ENCODE measurements at places on chromosomes 5 and 9. TPM values are rescaled to one million over a fixed set of nuclear protein-coding genes. Genes with fewer than 3 reads are reported as not detected.

SPATA31C1 gene
- not detected for polyA plus RNA-seq

NRG2 gene
- 5.1 TPM for polyA plus RNA-seq

AQP7 gene
- 8.7 TPM for polyA plus RNA-seq

CCDC183 gene
- polyA plus RNA-seq, result 0.85 TPM

SPATA31D4 gene
- polyA plus RNA-seq, result not detected

CDC25C gene
- polyA plus RNA-seq, result 0.13 TPM

PCDHA6 gene
- 0.22 TPM for polyA plus RNA-seq

SPATA24 gene
- polyA plus RNA-seq, result 5.4 TPM

SLC23A1 gene
- not detected for polyA plus RNA-seq

SLC12A7 gene
- 23.8 TPM for polyA plus RNA-seq

MYMK gene
- not detected for polyA plus RNA-seq

FAM219A gene
- 20.8 TPM for polyA plus RNA-seq

TTC16 gene
- not detected for polyA plus RNA-seq

ABCA1 gene
- 14.2 TPM for polyA plus RNA-seq

FAM193B gene
- 66.7 TPM for polyA plus RNA-seq

AQP3 gene
- polyA plus RNA-seq, result 126 TPM

BHMT gene
- polyA plus RNA-seq, result 8.2 TPM

FAM200C gene
- 4.3 TPM for polyA plus RNA-seq

GARIN3 gene
- polyA plus RNA-seq, result not detected
